ENCODE measurements at places on chromosomes 5 and 9. TPM values are rescaled to one million over a fixed set of nuclear protein-coding genes. Genes with fewer than 3 reads are reported as not detected.

SPINK7 gene
- total RNA-seq = not detected

TERT gene
- 2.2 TPM for total RNA-seq

FBP2 gene
- not detected for total RNA-seq

SOHLH1 gene
- not detected for total RNA-seq

N4BP3 gene
- total RNA-seq = 1.1 TPM

SPOUT1 gene
- total RNA-seq = 75.5 TPM

SNX24 gene
- 21.5 TPM for total RNA-seq

GPR150 gene
- total RNA-seq = 0.17 TPM

DNA sequence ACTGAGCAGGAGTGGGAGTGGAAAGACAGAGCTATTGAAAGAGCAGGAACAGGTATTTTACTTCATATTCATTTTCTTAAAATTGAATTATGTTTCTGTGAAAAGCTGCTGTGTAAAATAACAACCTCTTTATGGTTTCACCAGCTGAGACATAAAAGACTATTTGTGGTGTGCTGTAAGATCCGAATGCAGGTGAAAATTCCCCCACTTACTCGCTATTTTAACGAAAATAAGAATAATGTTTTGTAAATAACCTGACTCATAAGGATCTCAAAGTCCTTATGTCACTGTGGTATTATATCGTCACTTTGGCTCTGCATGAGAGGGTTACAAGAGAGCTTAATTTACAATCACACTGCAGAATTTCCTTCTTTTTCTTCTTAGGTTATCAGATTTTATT lies 65.3 kb upstream of the NFIB start:
- H3K27ac ChIP-seq = no peak overlapping the region
- H3K27me3 ChIP-seq = no peaks in the 10 kb centered on the region
- no peaks in the 10 kb centered on the region for H3K4me1 ChIP-seq
- no peak overlapping the region for H3K4me3 ChIP-seq
- no peak for DNase-seq
- H3K36me3 ChIP-seq = no peaks in the 10 kb centered on the region

DNA sequence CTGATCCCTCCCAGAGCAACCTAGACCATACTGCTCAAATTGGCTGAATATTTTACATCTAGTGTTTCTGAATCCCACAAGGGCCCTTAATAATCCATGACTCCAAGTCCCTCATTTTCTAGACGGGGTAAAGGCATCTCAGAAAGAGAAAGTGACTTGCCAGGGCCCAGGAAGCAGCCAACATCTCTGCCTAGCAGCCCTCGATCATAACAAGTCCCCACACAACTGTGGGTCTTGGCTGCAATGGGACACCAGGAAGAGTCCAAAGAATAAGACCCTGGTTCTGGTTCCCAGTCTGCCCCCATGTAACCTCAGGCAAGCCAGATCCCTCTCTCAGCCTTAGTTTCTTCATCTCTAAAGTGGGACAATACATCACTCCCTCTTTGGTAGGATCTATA lies 6.3 kb downstream of the ANXA6 start:
- H3K4me1 ChIP-seq = no peaks in the 10 kb centered on the region
- H3K27ac ChIP-seq = no peak overlapping the region
- H3K36me3 ChIP-seq = no peaks in the 10 kb centered on the region
- no peak for DNase-seq
- H3K4me3 ChIP-seq = no peak overlapping the region

- DNase-seq = no peak
- no peaks in the 10 kb centered on the region for H3K36me3 ChIP-seq
- H3K4me1 ChIP-seq = 0 out of 2 replicates have a peak, but pooled peaks cover 4% of the 10 kb centered on the region
- H3K27me3 ChIP-seq = no peaks in the 10 kb centered on the region
- H3K4me3 ChIP-seq = no peak overlapping the region
- no peak overlapping the region for H3K27ac ChIP-seq
These were observed 70.3 kb upstream of the EQTN start for GRCh38 chr9:27367175-27367798.

- no peaks in the 10 kb centered on the region for H3K27me3 ChIP-seq
- H3K27ac ChIP-seq = no peak overlapping the region
These were observed 63.8 kb downstream of the FNBP1 start for GRCh38 chr9:129979071-129979745.

DNA sequence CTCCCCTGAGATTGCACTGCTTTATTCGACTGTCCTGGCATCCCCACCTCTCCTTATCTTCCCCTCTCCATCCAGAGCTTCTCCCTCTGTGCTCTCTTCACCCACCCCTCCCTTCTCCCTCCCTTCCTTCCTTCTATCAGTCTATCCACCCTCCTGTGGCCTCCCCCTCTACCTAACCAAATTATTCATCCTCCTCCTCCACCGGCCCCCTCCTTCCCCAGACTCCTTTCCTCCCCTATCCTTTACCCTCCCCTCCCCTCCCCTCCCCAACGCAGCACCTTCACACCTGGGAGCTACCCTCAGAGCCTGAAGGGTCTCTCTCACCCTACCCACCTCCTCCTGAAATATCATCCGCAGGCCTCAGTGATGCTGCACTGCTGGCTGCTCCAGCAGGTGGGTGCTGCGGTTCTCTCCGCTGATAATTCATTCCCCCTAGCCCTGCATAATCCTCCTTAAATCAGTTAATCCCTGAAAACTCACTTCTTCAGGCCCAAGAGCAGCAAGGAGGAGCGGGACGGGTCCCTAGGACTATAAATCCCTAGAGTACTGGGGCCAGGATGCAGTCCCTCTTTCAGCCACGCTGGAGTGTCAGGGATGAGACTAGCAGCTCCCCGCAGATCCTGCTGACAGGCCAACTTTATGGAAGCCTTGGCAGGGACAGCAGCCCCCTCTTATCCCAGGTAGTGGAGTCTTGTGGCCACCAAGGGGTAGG lies 97.8 kb downstream of the PCDH1 start:
- H3K27me3 ChIP-seq = no peaks in the 10 kb centered on the region
- H3K4me3 ChIP-seq = no peak overlapping the region
- no peaks in the 10 kb centered on the region for H3K36me3 ChIP-seq
- H3K27ac ChIP-seq = no peak overlapping the region
- no peak for DNase-seq

DNA sequence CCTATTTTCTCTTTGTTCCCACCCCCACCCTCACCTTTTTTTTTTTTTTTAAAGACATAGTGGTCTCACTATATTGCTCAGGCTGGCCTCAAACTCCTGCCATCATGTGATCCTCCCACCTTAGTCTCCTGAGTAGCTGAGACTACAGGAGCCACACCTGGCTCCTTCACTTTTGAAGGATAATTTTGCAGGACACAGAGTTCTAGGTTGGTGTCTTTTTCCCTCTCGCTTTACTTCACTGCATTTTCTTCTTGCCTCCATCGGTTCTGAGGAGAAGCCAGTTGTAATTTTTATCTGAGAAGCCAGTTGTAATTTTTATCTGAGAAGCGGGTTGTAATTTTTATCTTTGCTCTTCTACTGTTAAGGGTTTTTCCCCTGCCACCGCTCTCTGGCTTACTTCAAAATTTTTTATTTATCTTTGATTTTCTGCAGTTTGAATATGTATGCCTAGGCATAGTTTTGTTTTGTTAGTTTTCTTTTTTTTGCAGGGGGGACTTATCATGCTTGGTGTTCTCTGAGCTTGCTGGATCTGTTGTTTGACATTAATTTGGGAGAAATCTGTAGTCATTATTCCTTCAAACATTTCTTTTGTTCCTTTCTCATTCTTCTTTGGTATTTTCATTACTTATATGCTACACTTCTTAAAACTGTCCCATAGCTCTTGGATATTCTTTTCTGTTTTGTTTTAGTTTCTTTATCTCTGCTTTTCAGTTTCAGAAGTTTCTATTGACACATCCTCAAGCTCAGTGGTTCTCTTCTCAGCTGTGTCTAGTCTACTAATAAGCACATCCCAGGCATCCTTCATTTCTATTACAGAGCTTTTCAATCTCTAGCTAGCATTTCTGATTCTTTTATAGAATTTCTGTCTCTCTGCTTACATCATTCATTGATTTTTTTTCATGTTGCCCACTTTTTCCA lies 148.2 kb upstream of the CHD1 start:
- H3K4me3 ChIP-seq = no peak overlapping the region
- no peak for DNase-seq
- no peaks in the 10 kb centered on the region for H3K27me3 ChIP-seq
- no peaks in the 10 kb centered on the region for H3K36me3 ChIP-seq

DNA sequence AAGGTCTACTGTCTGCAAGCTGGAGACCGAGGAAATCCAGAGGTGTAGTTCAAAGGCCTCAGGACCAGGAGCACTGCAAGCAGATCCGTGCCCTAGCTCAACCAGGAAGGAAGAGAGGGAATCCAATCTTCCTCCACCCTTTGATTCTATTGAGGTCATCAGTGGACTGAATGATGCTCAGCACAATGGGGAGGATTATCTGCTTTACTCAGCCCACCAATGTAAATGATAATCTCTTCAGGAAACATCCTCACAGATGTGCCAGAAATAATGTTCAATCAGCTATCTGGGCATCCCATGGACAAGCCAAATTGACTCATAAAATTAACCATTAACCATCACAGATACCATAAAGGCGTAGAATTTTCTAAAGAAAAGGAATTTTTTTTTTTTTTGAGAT lies 92.0 kb downstream of the BASP1 start:
- no peak for DNase-seq
- no peak overlapping the region for H3K4me3 ChIP-seq
- H3K36me3 ChIP-seq = no peaks in the 10 kb centered on the region
- no peak overlapping the region for H3K27ac ChIP-seq

- no peaks in the 10 kb centered on the region for H3K27me3 ChIP-seq
- H3K36me3 ChIP-seq = no peaks in the 10 kb centered on the region
- H3K4me1 ChIP-seq = no peaks in the 10 kb centered on the region
- DNase-seq = no peak
- H3K27ac ChIP-seq = no peak overlapping the region
These were observed 142.4 kb downstream of the YIPF5 start for GRCh38 chr5:144028058-144028457.

DNA sequence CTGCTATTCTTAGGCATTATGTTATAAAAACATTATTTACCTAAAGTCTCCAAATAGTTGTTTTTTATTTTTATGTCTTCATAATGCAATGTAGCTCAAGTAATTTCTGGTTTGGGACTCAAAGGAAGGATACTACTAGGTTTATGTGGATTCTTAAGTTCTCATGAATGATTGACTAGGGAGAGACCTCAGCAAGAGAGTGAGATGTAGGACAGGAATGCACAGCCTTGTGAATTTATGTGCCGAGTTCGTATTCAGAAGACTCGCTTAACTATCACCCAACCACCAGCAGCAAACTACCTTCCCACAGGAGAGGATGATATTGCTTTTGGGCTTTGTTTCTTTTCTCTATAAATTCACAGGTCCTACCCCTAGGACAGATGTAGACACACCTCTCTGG lies 282.9 kb downstream of the ARHGEF28 start:
- no peak overlapping the region for H3K27ac ChIP-seq
- H3K4me3 ChIP-seq = no peak overlapping the region
- peaks cover 30% of the 10 kb centered on the region for H3K36me3 ChIP-seq
- no peak for DNase-seq

DNA sequence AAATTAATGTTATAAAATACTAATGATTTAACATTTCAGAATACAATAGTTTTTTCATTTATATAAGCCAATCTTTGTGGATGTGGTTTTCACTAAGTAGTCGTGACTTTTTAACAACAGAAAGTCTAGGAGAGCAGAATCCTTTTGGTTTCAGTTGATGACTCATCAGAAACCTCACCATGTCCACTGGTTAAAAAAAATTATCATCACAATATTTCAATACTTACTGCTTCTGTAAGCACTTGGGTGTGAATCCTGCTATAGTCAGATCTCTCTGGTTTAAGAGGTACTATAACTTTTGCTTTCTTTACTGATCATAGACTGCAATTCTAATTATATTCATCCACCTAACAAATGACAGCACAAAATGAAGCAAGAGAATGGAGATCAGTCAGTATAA lies 77.2 kb downstream of the MRPS30 start:
- H3K4me3 ChIP-seq = no peak overlapping the region
- no peak for DNase-seq
- peak overlapping the region; percentile 57 for H3K27ac ChIP-seq
- no peaks in the 10 kb centered on the region for H3K36me3 ChIP-seq
- H3K27me3 ChIP-seq = no peaks in the 10 kb centered on the region

GRCh38 chr5:76861612-76862011 lies 11.8 kb downstream of the S100Z start:
- H3K27me3 ChIP-seq = no peaks in the 10 kb centered on the region
- no peak overlapping the region for H3K27ac ChIP-seq
- H3K36me3 ChIP-seq = no peaks in the 10 kb centered on the region
- H3K4me1 ChIP-seq = peaks cover 12% of the 10 kb centered on the region

GRCh38 chr5:100902440-100903038 lies 543 bp downstream of the ST8SIA4 start:
- peak overlapping the region; percentile 54 for H3K4me3 ChIP-seq
- H3K36me3 ChIP-seq = no peaks in the 10 kb centered on the region
- H3K27ac ChIP-seq = no peak overlapping the region
- peaks cover 30% of the 10 kb centered on the region for H3K4me1 ChIP-seq
- no peak for DNase-seq
- peaks cover 12% of the 10 kb centered on the region for H3K27me3 ChIP-seq

DNA sequence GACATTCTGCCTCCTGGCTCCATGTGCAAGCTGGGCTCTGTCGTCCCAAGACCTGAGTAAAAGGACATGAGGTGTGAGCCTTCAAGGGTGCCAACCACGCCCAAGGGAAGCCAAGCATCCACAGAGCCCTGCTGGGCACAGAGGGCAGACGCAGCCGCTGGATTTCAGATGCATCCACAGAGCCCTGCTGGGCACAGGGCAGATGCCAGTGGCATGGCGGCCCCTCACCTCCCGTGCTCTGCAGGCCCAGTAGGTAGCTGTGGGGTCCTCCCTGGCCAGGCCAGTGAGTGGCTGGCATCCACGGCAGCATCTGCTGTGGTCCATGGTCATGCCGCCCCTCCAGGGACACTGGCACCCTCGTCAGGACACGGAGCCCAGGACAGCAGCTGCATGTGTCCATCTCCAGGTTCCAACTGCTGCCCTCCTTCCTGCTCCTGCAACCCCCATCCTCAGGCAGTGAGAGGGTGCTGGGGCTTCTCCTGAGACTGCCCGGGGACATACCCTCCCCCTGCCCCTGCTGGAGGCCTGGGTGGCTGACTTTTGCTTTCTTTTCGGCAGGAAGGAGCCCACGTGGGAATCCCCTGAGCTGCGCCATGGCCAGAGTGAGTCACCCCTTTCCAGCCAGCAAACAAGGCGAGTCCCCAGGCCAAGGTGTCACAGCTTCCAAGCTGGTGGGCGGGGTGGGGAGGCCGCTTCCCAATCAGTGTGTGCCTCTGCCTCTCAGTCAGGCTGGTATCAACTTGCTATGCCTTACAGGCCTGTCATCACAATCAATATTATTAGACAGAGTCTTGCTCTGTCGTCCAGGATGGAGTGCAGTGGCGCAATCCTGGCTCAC lies 4.0 kb upstream of the TRAF2 start:
- H3K36me3 ChIP-seq = no peaks in the 10 kb centered on the region
- DNase-seq = peak; percentile 87
- H3K4me3 ChIP-seq = peak overlapping the region; percentile 44
- peaks cover 32% of the 10 kb centered on the region for H3K4me1 ChIP-seq
- H3K27ac ChIP-seq = peak overlapping the region; percentile 38
- H3K27me3 ChIP-seq = no peaks in the 10 kb centered on the region

GRCh38 chr5:147558826-147559225 lies 49.0 kb upstream of the DPYSL3 start:
- no peak for DNase-seq
- H3K27me3 ChIP-seq = peaks cover 18% of the 10 kb centered on the region
- no peaks in the 10 kb centered on the region for H3K4me1 ChIP-seq
- no peak overlapping the region for H3K27ac ChIP-seq
- H3K36me3 ChIP-seq = no peaks in the 10 kb centered on the region

Data from PC-9 (cell line).